Karpas-422 (cell line): ENCODE measurements at places on chromosomes 4 and X. TPM values are rescaled to one million over a fixed set of nuclear protein-coding genes. Genes with fewer than 3 reads are reported as not detected.

DNA sequence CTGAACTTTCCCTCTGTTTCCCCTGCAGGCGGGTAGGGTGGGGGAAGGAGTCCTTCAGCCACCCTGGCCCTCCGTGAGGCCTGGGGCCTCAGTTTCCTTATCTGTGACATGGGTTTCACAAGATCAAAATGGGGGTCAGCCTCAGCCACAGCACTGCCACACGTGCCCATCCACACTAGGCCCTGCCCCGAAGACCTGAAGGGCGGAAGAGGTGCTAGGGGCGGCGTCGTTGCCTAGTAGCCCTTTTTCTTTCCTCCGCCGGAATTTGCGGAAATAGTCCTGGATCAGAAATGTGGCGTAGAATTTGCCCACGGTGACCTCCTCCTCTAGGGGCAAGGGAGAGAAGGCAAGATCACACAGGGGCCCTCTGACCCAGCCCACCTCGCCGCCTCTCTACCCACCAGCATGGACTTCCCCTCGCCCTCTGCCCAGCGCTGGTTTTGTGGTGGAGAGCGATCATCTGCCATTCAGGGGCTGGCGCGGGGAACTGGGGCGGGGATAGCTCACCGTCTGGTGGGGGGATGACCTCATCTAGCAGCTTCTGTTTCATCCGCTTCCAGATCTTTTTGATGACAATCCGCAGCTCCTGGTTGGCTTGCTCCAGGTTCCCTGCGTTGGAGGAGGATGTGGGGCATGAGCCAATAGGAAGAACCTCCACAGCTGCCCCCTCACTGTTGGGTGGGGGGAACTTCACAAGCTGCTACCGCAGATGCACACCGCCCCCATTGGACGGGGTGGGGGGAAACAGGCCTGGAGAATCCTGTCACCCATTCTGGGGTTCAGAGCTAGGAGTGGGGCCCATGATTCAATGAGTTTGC, 9.7 kb upstream of the SYP start:
- no peak for DNase-seq

GRCh38 chrX:155023907-155024833, 1.6 kb upstream of the F8 start:
- DNase-seq, result no peak

Gene IL3RA
- total RNA-seq, result not detected in 2 replicates

Gene SHROOM2
- 0.11 and 0.15 TPM in 2 replicates for total RNA-seq

- DNase-seq, result no peak
These were observed 1148.9 kb downstream of the STIM2 start for GRCh38 chr4:28009541-28009940.

Gene RNF212
- not detected in 2 replicates for total RNA-seq

Gene GALNTL6
- total RNA-seq, result not detected in 2 replicates

- no peak for DNase-seq
These were observed 10.6 kb downstream of the IL15 start for GRCh38 chr4:141646969-141647368.

DNA sequence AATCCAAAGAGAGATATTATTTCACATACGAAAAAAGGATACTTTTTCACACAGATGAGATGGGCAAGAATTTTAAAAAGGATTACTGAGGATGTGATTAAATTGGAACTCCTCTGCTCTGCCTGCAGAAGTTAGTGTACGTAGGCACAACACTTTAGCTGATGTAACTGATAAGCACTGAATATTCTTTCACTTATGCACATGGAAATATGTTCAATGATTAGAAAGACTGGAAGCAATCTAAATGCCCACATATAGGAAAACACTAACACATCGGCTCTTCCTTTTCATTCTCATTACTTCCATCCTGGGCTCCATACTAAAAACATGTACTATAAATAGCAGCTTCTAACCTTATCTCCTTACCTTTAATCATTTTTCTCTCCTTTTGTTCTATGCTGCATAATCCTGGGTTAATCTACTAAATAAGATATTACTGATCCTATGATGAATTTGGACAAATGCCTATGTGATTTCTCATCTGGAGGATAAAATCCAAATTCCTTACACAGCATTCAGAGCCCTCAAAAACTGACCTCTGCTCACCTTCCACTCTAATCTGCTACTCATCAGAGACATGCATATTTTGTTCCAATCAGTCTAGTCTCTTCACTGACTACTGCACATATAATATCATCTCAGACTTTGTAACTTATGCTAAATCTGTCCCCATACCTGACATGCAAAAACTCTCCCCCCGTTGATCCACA, 197.8 kb downstream of the PDGFC start:
- DNase-seq, result no peak

DNA sequence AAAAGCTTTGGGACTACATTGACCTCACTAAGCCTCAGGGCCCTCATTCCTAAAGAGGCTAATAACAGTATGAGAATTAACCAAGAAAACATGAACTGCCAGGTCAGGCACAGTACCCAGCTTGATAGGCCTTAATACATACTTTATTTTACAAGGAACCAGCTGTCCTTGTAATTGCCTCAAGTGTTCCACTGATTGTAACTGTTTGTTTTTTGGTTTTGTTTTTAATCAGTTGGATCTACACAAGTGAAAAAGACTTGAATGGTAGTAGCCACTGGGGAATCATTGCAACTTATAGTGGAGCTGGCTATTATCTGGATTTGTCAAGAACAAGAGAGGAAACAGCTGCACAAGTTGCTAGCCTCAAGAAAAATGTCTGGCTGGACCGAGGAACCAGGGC, 35.6 kb downstream of the PKD2 start:
- no peak for DNase-seq

DNA sequence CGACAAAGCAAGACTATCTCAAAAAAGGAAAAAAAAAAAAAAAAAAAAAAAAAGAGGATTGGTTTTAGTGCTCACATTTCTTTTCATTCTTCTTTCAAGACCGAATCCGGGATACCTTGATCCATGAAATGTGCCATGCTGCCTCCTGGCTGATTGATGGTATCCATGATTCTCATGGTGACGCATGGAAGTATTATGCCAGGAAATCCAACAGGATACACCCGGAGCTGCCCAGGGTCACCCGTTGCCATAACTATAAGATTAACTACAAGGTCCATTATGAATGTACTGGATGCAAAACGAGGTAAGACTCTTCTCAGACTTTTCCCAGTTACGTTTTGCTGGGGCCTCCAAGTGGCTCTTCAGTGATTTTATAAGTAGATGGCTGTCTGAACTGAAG, 6.1 kb downstream of the CXCR3 start:
- no peak for DNase-seq

Gene RBMXL3
- not detected in 2 replicates for total RNA-seq

GRCh38 chr4:81714291-81714690, 242.6 kb upstream of the RASGEF1B start:
- DNase-seq, result no peak

Gene GAGE12H
- total RNA-seq, result not detected in 2 replicates

- DNase-seq, result peak; percentile 78
These were observed 87.2 kb downstream of the AREG start for GRCh38 chr4:74531963-74532794.

DNA sequence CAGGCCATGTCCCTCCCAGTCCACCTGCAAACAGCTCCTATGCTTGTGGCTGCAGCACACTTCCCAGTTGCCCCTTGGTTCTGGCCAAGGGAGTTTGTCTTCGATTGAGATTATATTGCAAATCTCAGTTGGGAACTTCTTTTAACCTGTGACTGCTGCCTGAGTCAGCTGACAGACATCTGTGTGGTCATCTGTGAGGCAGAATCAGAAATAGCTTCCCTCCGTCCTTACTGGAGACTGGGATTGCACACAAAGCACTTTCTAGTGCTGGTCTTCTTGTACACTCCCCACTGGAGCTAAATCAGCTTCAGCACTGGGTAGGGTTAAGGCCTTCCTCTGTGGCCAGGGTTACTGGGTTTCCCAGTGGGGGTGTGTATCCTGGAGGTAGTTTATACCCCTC, 34.3 kb downstream of the ZNF330 start:
- DNase-seq, result no peak

DNA sequence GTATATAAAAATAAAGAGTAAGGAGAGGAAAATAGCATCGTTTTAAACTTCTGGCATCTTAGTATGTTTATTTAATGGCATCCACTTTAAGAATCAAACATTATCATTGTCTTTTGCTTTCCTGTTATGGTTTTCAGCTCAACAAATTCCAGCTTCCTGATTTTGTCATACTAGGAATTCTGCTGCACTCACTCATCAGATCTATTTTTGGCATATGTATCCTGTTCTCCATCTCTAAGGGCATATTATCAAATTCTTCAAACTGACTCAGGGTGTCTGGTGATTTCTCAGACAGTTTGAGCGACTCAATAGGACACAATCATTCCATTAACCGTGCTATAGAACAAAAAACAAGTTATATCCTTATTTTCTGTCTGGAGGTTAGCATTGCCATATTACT, 248.5 kb upstream of the DIAPH2 start:
- DNase-seq, result no peak

DNA sequence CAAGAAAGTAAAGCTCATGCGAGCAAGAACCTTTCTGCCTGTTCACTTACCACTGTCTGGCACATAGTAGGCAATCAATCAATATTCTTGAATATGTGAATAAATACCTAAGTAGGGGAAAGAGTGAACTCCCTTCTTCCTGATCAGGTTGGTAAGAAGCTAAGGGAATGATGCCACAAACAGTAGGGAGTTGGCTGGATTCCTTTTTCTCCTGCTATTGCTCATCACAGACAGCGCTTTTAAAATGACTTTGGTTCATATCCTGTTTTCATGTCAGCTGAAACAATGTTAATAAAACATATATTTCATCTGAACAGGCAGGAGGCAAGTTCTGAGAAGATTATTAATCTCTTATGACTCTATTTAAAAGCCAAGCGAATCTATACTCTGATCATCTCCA, 99.2 kb downstream of the NSUN7 start:
- no peak for DNase-seq

DNA sequence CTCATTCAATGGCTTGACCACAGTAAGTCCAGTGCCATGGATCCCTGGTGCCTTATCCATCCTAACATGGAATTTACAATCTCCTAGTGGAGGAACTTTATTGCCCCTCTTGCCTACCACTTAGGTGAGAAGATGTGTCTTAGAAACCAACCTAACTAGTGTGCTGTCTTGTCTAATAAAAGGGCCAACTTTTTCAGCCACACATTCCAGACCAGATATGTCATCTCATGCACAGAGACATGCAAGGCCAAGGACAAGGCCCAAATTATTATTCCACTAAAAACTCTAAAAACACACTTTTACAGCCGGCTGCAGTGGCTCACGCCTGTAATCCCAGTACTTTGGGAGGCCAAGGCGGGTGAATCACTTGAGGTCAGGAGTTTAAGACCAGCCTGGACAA, 10.6 kb upstream of the PRDX4 start:
- DNase-seq, result no peak

GRCh38 chr4:111921714-111922113, 223.5 kb upstream of the FAM241A start:
- DNase-seq, result no peak

Gene SATL1
- 0.52 and 0.79 TPM in 2 replicates for total RNA-seq

- no peak for DNase-seq
These were observed 82.9 kb upstream of the KCNIP4 start for GRCh38 chr4:22031423-22031822.

Gene PFKFB1
- 0.22 and 0.25 TPM in 2 replicates for total RNA-seq

GRCh38 chr4:158157412-158157811, 15.4 kb downstream of the GASK1B start:
- no peak for DNase-seq

- no peak for DNase-seq
These were observed 34.6 kb upstream of the DIAPH2 start for GRCh38 chrX:96650023-96650422.

DNA sequence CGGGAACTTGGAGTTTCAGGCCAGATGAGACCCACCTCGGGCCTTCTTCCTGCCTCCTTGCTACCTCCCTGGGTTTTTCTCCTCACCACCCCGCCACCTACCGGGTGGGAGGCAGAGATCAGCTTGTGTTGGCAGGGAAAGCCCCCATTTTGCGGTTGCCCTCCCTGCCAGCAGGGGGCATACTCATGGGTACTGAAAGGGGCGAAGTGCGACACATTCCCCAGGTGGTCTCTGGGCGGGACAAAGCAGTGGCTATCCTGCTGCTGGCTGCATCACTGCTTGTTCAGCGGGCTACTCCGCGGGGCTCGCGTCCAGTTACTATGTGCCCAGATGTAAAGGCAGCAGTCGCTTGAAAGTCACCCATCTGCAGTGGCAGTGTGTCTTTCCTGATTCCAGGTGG, 330.3 kb downstream of the PDHA2 start:
- no peak for DNase-seq

GRCh38 chr4:11286533-11286932, 142.2 kb downstream of the HS3ST1 start:
- no peak for DNase-seq

Gene SPANXN3
- not detected in 2 replicates for total RNA-seq

- DNase-seq, result no peak
These were observed 2.7 kb downstream of the SLC34A2 start for GRCh38 chr4:25658357-25658771.

Gene ESX1
- not detected in 2 replicates for total RNA-seq

DNA sequence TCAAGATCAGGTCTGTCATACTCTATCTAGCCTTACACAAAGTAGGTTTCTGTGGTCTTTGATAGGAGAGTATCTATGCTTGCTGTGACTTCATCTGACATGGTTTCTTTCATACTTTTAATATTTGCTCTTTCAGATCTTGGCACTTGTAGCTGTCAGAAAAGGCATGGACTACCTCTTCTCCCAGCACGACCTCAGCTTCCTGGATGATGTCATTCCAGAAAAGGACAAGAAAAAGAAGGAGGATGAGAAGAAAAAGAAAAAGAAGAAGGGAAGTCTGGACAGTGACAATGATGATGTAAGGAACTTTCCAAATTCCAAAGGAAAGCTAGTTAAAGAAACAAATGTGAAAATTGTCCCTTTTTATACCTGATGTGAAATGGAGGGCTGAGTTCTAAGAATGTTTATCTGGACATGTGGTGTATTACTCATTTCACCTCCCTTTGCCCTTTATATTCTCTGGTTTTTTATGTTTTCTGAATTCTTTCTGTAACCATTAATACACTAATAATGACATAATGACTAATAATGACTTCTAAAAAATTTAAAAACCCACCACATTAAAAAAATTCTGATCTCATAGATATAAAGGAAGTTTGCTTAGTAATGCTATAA, 221.2 kb downstream of the SLC4A4 start:
- DNase-seq, result no peak

Gene INTU
- under 0.01 TPM in 1 of 2 replicates, not detected in the other for total RNA-seq

DNA sequence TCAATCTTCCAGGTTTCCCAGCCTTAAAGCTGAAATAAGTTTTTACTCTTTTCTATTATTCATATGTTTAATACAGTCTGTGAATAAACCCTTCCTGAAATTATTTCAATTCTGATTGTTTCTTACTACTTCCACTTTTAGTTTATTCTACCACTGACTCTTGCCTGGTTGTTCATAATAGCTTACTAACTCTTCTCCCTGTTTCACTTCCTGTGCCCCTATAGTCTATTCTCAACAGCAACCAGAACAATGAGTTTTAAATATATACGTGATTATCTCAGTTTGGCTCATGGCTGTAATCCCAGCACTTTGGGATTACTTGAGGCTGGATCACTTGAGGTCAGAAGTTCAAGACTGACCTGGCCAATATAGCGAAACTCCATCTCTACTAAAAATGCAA, 408.0 kb upstream of the SPOCK3 start:
- no peak for DNase-seq
